Peyer's patch (tissue), 4 donors: ENCODE measurements at places on chromosomes 5 and 9.

DNA sequence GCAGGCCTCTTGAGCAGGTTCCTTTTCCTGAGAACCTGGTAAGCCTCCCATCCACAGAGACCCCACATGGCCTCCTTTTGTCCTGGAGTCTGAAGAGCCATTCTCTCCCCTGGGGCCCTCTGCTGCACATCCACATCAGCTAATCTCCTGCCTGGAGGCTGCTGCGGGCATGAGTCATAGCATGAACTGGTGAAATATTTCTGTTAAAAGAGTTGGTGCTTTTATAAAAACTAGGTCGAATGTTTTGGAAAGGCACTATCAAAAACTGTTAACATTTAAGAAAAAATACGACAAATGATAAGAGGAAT lies 399.4 kb downstream of the CTNND2 start:
- no peak for DNase-seq

DNA sequence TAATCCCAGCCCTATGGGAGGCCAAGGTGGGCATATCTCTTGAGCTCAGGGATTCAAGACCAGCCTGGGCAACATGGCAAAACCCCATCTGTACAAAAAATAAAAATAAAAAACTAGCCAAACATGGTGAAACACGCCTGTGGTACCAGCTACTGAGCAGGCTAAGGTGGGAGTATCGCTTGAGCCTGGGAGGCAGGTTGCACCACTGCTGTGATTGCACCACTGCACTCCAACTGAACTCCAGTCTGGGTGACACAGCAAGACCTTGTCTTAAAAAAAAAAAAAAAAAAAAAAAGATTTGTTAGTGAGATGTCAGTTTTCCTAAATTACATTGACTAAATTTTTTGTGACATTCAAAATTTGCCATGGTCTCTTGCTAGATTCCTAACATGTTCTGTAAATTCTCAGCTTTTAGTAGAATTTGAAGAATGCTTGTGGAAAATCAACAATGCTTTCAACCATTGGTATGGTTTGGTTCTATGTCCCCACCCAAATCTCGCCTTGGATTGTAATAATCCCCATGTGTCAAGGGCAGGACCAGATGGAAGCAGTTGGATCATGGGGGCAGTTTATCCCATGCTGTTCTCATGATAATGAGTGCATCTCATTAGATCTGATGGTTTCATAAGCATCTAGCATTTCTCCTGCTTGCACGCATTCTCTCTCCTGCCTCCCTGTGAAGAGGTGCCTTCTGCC lies 236.1 kb downstream of the ARRDC3 start:
- DNase-seq, result no peak

DNA sequence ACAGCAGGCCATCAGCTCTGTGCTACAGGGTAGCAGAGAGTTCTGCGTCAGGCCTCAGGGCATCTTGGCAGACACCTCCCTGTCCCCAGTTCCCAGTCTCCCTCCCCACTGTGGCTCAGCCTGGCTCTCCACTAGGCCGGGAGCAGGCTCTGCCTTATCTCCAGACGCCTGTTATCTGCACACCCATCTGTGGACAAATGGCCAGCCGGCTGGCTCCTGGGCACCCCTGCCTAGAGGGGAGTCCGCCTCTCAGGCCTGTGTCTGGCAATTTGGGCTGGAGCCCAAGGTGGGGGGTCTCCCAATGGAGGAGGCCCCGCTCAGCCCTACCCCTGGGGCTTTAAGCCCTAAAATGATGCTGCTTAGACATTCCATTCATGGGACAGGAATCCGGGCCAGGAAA lies 39.2 kb upstream of the HAND1 start:
- DNase-seq, result no peak

GRCh38 chr9:125276771-125277170 lies 15.1 kb downstream of the GAPVD1 start:
- DNase-seq, result no peak

DNA sequence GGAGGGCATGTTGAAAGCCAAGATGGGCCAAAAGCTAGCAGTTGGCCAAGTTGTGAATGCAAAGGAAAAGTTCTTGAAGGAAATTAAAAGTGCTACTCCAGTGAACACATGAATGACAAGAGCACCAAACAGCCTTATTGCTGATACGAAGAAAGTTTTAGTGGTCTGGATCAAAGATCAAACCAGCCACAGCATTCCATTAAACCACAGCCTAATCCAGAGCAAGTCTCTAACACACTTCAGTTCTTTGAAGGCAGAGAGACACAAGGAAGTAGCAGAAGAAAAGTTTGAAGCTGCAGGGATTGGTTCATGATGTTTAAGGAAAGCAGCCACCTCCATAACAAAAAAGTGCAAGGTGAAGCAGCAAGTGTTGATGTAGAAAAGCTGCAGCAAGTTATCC lies 71.6 kb downstream of the ERCC6L2 start:
- DNase-seq, result no peak

DNA sequence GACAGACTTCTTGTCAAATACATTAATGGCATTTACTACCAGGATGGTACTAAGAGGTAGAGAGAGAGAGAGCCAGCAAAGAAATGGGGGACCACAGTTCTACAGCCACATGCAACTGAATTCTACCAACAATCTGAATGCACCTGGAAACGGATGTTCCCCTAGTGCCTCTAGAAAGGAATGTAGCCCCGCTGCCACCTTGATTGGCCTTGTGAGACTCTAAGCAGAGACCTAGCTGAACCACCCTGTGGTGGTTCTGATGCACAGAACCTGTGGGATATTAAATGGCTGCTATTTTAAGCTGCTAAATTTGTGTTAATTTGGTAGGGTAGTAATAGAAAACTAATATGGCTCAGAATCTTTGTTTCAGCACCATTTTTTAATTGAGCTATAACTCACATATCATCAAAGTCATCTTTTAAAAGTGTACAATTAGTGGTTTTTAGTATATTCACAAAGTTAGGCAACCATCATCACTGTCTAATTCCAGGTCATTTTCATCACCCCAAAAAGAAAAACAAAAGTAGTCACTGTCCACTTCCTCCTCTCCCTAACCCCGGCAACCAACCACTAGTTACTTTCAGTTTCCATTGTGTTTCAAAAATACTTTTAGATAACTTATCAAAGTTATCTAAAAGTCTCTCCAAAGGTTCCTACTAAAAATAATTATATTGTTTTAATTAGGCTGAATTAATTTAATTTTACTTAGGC lies 51.7 kb downstream of the CPLANE1 start:
- DNase-seq, result no peak

- DNase-seq, result no peak
These were observed 20.7 kb upstream of the GRPEL2 start for GRCh38 chr5:149324641-149325040.
